Sigmoid colon (tissue), 7 donors: ENCODE measurements at places on chromosomes 1 and 21. TPM values are rescaled to one million over a fixed set of nuclear protein-coding genes. Genes with fewer than 3 reads are reported as not detected.

The SELL gene
- total RNA-seq, result 0.55 TPM

The CEPT1 gene
- total RNA-seq, result 41.0 TPM

The RCOR3 gene
- total RNA-seq, result 60.3 TPM

The UQCRH gene
- total RNA-seq, result 610 TPM

GRCh38 chr1:4010284-4010683 is 110.2 kb upstream of the C1orf174 start:
- H3K4me1 ChIP-seq, result no peaks in the 10 kb centered on the region
- H3K27me3 ChIP-seq, result no peaks in the 10 kb centered on the region
- no peaks in the 10 kb centered on the region for H3K36me3 ChIP-seq
- no peak for DNase-seq
- no peak overlapping the region for H3K27ac ChIP-seq
- H3K4me3 ChIP-seq, result no peak overlapping the region

GRCh38 chr1:225936523-225936922 is 4.5 kb downstream of the LEFTY2 start:
- no peaks in the 10 kb centered on the region for H3K27me3 ChIP-seq
- H3K27ac ChIP-seq, result no peak overlapping the region

DNA sequence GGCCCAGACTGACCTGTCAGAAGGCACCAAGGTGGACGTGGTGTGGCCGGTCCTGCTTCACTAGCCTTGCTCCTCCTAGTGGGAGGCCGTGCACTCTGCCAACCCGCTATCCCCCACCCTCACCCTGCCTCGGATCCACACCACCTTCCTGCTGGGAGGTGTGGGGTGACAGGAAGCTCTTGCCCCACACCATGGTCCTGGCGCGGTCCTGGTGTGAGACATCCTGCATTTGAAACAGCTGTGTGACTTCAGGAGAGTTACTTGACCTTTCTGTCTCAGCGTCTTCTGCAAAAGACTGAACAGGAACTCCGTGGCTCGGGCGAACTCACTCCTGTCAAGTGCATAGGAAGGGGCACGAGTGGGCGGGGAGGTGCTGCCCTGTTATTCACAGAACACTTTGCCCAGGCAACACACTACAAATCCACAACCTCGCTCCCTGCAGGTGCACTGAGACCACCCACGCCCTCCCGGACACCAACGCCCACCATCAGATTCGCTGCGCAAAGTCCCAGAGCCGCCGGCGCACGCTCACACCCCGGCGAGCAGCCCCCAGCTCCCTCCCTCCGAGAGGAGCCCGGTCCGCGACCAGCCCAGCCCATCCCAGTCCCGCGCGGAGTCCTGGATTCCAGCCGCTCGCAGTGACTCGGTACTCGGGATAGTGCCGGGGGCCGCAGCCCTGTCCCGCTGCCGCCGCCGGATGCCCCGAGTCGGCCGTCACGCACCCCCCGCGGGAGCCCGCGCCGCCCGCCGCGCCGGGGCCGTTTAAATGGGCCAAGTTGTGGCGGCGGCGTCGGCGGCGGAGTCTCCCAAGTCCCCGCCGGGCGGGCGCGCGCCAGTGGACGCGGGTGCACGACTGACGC is at the start of gene SAMD11:
Gene SAMD11, plus strand, starts transcription at position 793 of the 860 bp plus-strand sequence. CDS start 509 bp downstream, outside the sequence.
- H3K36me3 ChIP-seq, result no peaks in the 10 kb centered on the region
- peak; percentile 91 for DNase-seq
- peak within 1 kb of the TSS; percentile 12 for H3K27ac ChIP-seq
- H3K4me3 ChIP-seq, result peak within 1 kb of the TSS; percentile 58
- peaks cover 50% of the 10 kb centered on the region for H3K27me3 ChIP-seq

GRCh38 chr1:4127592-4128140 is 227.6 kb upstream of the C1orf174 start:
- peaks cover 14% of the 10 kb centered on the region for H3K27me3 ChIP-seq
- DNase-seq, result peak; percentile 41
- no peaks in the 10 kb centered on the region for H3K36me3 ChIP-seq

GRCh38 chr1:151720125-151720524 is 1.2 kb upstream of the RIIAD1 start:
- peak overlapping the region; percentile 56 for H3K4me3 ChIP-seq
- peaks cover 27% of the 10 kb centered on the region for H3K27me3 ChIP-seq
- H3K36me3 ChIP-seq, result no peaks in the 10 kb centered on the region
- H3K27ac ChIP-seq, result peak overlapping the region; percentile 79
- DNase-seq, result no peak

GRCh38 chr1:156808186-156809030 is 8.2 kb downstream of the SH2D2A start:
- no peak for DNase-seq
- H3K4me3 ChIP-seq, result no peak overlapping the region
- H3K4me1 ChIP-seq, result no peaks in the 10 kb centered on the region
- H3K36me3 ChIP-seq, result no peaks in the 10 kb centered on the region
